ENCODE measurements at places on chromosomes 1 and 21.
A peak's percentile ranks its signal among the peaks of the same experiment; 100 is the strongest.

DNA sequence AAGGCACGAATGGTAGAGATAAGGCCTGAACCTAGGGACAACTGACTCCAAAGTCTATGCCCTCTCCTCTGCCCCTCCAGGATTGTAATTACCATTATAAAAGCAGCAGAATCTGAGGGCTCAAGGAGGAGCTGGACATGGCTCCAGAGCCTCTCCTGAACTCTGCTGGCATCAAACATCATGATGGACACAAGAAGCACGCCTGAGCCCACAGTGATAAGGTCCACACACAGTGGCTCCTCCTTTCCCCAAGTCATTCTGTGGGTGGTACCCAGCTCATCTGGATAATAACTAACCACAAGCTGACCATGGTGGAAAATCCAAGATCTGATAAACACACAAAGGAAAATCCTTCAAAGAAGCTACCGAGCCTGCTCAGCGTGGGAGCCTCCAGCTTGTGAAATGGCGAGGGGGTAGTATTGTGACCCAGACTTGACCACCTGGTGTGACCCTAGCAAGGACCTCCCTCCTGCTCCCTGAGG lies 85.2 kb downstream of the HIVEP3 start:
- no peaks in the 10 kb centered on the region for H3K4me1 ChIP-seq
- no peak overlapping the region for H3K4me3 ChIP-seq
- H3K36me3 ChIP-seq: no peaks in the 10 kb centered on the region
- no peak overlapping the region for H3K27ac ChIP-seq
- DNase-seq: no peak

DNA sequence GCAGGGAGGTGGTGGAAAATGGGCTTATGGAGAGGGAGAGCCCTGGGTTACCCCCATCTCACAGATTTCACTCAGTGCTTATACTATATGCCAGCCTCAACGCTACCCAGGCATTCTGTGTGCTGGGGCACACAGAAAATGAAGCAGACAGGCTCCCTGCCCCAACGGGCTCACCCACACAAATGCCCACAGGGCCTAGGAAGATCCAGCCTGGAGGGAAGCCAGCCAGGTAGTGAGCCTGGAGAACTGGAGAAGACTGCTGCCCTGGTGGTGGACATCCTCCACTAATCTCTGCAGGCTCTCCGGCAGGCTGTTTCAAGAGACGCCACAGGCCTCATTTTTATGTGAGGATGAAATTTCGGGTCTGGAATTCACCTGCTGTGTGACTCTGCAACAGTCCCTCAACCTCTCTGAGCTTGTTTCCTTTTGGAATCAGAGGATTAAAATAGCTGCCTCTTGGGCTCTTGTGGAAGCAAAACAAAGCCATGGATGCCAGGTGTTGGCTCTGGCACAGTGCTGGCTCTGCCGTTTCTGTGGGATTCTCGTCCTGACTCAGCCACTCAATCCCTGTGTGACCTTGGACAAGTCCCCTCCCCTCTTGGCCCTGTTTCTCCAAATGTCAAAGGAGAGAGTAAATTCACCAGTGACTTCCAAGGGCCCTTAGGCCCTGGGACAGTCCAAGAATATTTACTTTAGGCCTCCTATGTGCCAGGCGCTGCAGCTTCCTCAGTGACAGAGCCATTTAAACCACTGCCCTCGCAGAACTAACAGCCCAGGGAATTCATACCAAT lies 3.6 kb downstream of the PAQR7 start:
- no peak overlapping the region for H3K4me3 ChIP-seq
- no peak for DNase-seq
- H3K36me3 ChIP-seq: peaks cover 10% of the 10 kb centered on the region
- no peak overlapping the region for H3K27ac ChIP-seq
- H3K4me1 ChIP-seq: peaks cover 24% of the 10 kb centered on the region
- H3K27me3 ChIP-seq: no peaks in the 10 kb centered on the region

- peak overlapping the region; percentile 37 for H3K27ac ChIP-seq
- no peak for DNase-seq
- H3K4me1 ChIP-seq: peaks cover 19% of the 10 kb centered on the region
- H3K27me3 ChIP-seq: no peaks in the 10 kb centered on the region
- no peaks in the 10 kb centered on the region for H3K36me3 ChIP-seq
Observed at GRCh38 chr1:87810166-87810565, 481.5 kb downstream of the LMO4 start.

GRCh38 chr1:42822800-42823392 lies 5.7 kb upstream of the SVBP start:
- H3K4me1 ChIP-seq: peaks cover 3% of the 10 kb centered on the region
- H3K27ac ChIP-seq: no peak overlapping the region
- no peaks in the 10 kb centered on the region for H3K27me3 ChIP-seq
- H3K36me3 ChIP-seq: peaks cover 2% of the 10 kb centered on the region
- DNase-seq: no peak

Measured in stimulated activated naive B cell treated with anti-CD40 and anti-IgM and Interleukin-4, amounts not matched to agents 10 μg/mL and 1 μg/mL and 100 μg/mL, for 72 hours (primary cell).